Astrocyte of the hippocampus (primary cell): ENCODE measurements at places on chromosomes 16 and 17.

GRCh38 chr16:15418206-15418605 is 16.2 kb upstream of the BMERB1 start:
- no peak for DNase-seq

- peak; percentile 98 for DNase-seq
These were observed 1.5 kb downstream of the TNFRSF12A start for GRCh38 chr16:3021449-3022207.

DNA sequence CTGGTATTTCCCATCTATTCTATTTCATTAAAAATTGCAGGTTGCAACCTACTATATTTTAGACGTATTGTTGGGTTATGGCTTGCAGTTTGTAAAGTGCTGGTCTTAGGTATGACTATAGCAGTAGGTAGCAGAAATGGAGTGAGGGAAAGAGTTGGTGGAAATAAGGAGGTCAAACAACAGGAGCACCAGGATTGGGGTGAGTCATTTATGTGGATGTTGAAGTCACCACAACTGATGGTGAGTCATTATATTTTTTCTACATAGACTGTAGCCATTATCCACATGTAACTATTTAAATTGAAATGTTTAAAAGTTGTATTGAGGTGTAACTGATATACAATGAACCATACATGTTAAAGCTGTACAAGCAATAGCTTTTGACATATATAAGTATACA is 25.0 kb upstream of the HS3ST3A1 start:
- peak; percentile 71 for DNase-seq

GRCh38 chr16:3364774-3365427 is 9.2 kb downstream of the OR2C1 start:
- peak; percentile 96 for DNase-seq

- DNase-seq = no peak
These were observed 39.9 kb downstream of the WSCD1 start for GRCh38 chr17:6110088-6110487.

DNA sequence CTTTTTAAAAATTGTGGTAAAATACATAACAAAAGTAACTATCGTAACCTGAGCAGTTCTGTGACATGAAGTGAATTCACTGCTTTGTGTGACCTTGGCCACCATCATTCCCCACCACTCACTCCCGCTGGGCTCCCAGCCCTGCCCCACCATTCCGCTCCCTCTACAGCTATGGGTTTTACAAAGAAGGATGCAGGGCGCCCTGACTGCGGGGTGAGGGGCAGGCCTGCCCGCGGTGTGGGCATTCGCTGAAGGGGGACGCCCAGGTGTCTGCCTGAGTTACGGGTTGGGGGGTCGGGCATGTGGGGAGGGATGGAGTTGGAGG is at the start of gene CEMP1:
CEMP1 (minus strand) TSS at position 38 of the 325 bp plus-strand sequence. CDS start 335 bp downstream, outside the sequence.
- no peak for DNase-seq

DNA sequence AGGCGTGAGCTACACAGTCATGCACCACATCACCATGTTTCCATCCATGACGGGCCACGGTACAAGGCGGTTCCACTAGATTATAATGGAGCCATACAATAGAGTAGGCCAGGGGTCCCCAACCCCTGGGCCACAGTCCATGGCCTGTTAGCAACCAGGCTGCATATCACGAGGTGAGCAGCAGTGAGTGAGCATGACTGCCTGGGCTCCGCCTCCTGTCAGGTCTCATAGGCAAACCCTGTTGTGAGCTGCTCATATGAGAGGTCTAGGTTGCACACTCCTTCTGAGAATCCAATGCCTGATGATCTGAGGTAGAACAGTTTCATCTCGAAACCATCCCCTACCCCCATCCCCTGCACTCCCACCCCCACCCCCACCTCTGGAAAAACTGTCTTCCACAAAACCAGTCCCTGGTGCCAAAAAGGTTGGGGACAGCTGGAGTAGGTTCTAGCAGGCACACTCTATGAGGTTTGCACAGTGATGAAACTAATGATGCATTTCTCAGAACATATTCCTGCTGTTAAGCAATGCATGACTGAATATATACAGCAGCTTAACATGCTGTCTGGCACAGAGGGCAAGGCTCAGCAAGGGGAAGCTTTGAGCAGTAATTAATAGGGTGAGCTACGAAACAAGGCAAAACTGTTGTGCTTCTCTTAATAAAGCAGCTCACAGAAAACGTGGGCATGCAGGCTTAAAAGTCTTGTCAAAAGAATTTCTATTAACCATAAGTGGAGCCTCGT is 108.0 kb downstream of the VPS53 start:
- DNase-seq = no peak

- DNase-seq = peak; percentile 56
These were observed 14.0 kb upstream of the STAC2 start for GRCh38 chr17:39239640-39240314.

- DNase-seq = no peak
These were observed 8.4 kb downstream of the PIMREG start for GRCh38 chr17:6452471-6453266.

DNA sequence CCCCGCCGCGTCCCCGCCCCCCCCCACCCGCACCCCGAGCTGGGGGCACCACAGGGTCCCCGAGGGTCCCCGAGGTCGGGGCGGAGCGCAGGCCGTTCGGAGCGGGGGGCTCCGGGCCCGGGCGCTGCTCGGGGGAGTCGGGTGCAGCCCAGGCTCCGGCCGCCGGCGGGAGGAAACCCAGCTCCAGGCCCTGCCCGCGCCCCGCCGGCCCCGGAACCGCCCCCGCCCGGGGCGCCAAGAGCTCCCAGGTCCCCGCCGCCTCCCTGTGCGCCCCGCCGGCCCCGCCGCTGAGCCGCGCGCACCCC is 33.2 kb upstream of the RPH3AL start:
- DNase-seq = no peak

GRCh38 chr17:58789160-58789559 is 33.5 kb downstream of the PPM1E start:
- DNase-seq = no peak

DNA sequence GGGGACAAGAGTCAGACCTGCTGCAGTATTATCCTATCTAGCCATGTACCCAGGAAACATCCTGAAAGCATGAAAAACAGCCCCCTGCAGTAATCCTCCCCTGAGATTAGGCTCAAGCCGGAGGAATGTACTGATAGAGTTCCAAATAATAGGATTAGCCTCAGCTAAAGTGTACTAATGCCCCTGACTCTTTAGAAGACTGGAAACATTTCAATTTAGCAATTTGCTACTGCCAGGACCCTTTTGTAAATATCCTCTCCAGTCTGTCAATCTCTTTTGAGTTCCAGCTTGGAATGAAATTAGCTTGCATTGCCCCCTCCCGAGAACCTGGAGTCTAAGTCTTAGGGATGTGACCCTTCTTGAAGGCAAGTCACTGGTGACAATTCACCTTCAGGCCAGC is 110.8 kb upstream of the DNAH9 start:
- no peak for DNase-seq

DNA sequence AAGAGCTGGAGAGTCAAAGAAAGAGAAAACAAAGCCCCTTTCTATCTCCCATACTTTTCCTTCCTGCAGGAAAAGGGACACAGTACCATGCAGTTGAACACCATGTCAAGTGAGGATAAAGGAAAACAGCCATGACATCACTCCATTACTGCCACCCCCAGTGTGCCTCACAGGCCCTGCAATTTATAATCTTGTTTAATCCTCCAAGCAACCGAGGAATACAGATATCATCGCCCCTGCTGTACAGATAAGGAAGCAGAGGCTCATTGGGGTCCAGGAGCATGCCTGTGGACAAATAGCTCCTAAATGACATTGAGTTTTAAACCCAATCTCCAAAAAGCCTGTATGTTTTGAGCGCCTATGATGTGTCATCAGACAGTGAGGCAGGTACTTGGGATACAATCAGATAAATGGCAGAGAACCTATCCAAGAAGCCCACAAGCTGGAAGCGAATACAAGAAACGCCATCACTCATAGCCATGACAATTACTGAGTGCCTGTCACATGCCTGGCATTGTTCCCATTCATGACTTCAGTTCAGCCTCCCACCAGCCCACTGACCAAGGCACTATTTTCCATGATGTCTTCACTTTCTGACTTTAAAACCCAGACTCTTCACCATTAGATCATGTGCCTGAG is 45.5 kb downstream of the CPPED1 start:
- peak; percentile 37 for DNase-seq

DNA sequence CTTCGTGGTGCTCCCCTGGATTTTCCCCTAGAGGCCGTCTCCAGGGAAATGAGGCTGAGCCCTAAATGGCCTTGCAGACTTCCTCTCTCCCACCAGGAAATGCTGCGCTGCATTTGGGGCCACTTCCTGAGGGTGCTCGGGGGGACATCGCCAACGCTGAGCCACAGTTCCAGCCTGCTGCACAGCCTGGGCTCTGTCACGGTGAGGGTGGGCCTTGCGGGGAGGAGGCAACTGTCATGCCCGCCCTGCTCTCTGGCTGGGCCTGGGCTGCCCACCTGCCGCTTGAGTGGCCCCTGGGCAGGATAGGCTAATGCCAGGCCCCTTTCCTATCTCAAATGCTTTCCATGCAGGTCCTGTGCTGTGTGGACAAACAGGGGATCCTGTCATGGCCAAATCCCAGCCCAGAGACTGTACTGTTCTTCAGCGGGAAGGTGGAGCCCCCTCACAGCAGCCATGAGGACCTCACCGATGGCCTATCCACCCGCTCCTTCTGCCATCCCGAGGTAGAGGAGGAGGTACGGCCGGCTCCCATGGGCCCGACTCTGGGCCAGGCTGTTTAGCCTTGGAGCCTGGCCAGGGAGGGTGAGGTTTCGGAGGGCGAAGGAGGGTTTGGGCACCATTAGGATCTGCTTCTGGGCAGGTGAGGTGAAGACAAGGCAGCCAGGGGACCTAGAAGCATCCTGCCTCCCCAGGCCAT is 24.2 kb downstream of the CASKIN2 start:
- no peak for DNase-seq

- DNase-seq = no peak
These were observed 89.5 kb downstream of the RAP1GAP2 start for GRCh38 chr17:2885733-2886132.

DNA sequence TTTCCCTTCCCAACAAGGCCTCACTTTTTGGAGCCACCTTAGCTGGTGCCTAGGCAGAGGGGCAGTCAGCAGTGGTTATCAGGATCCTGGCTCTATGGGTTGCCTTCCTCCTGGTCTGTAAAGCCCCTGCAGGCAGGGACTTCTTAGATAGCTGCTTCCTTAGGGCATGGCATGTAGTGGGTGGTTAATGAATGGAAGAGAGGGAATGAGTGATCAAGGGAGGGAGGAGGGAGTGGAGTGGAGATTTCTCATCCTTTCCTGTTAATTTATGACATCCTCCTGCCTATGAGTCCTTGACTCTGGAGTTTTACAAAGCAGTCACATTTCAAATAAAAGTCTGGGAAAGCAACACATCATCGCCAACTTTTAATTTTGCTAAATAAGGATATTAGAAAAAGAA is 40.7 kb downstream of the SNX20 start:
- no peak for DNase-seq

DNA sequence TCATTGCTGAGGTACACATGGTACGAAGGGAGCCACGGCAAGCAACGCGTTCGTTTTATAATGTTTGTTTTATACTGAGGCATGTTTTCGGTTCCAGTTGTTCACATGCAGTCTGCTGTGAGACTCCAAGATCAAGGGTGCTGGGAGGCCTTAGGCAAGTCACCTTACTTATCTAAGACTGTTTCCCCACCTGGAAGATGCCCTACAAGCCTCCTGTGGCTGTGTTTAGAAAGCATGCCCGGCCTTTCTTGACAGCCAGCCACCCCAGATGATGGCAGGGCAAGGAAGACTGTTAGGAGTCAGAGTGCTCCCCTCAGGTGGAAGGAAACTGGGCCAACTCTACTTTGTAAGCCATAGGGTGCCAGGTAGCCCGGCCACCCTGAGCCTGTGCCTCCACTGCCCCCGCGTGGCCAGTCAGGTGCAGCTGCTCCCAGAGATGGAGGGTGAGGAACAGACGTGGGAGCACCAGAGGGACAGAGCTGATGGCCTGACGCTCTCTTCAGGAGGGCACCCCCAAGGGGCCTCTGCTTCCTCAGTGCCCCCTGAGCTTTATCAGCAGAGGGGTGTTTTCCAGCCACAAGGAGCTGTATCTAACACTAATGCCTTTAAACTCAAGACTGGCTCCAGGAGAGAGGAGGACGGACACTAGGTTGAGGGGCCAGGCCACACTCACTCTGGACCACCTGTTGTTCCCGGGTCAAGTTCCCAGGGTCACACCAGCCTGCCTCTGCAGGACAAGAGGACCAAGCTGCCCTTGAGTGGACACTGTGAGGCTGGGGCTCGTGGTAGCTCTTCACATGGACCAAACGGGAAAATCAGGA is 5.4 kb downstream of the NAT9 start:
- peak; percentile 77 for DNase-seq

DNA sequence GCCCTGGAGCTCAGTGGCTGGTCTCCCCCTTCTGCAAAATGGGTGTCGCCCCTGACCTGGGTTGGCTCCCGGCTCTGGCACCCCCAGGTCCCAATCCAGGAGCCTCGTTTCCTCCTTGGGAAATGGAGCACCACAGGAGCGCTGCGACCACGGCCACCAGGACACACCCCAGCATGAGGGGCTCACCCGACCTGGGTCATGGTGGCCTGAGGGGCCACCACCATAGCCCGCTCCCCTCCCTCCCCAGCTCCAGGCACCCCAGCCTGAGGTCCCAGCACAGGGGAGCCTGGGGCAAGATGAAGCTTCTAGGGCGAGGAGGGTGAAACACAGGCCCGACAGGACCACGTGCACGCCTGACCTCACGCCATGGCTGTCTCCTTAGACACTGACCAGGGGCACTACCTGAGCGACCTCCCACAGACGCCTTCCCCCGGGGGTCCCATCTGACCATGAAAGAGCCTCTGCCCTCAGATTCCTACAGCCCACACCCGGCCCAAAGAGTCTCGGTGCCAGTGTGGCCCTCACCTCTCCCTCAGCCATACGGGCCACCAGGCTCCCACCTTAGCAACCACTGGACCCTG is 11.8 kb downstream of the BCAR1 start:
- DNase-seq = no peak

DNA sequence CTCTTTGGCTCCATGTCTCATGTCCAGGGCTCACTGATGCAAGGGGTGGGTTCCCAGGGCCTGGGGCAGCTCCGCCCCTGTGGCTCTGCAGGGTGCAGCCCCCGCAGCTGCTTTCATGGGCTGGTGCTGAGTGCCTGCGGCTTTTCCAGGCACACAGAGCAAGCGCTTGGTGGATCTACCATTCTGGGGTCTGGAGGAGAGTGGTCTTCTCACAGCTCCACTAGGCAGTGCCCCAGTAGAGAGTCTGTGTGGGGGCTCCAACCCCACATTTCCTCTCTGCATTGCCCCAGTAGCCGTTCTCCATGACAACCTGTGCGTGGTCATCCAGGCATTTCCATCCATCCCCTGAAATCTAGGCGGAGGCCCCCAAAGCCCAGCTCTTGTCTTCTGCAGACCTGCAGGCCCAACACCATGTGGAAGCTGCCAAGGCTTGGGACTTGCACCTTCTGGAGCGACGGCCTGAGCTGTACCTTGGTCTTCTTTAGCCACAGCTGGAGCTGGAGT is 5.2 kb downstream of the IL32 start:
- no peak for DNase-seq
